ENCODE measurements at places on chromosomes 1 and 21. TPM values are rescaled to one million over a fixed set of nuclear protein-coding genes. Genes with fewer than 3 reads are reported as not detected.

- H3K27ac ChIP-seq = peak overlapping the region; percentile 88
- H3K36me3 ChIP-seq = peaks cover 4% of the 10 kb centered on the region
- DNase-seq = peak; percentile 80
- H3K27me3 ChIP-seq = no peaks in the 10 kb centered on the region
Observed at GRCh38 chr1:209435654-209436566, 147.6 kb upstream of the CAMK1G start.

Gene KCND3
- 0.07 TPM for total RNA-seq

DNA sequence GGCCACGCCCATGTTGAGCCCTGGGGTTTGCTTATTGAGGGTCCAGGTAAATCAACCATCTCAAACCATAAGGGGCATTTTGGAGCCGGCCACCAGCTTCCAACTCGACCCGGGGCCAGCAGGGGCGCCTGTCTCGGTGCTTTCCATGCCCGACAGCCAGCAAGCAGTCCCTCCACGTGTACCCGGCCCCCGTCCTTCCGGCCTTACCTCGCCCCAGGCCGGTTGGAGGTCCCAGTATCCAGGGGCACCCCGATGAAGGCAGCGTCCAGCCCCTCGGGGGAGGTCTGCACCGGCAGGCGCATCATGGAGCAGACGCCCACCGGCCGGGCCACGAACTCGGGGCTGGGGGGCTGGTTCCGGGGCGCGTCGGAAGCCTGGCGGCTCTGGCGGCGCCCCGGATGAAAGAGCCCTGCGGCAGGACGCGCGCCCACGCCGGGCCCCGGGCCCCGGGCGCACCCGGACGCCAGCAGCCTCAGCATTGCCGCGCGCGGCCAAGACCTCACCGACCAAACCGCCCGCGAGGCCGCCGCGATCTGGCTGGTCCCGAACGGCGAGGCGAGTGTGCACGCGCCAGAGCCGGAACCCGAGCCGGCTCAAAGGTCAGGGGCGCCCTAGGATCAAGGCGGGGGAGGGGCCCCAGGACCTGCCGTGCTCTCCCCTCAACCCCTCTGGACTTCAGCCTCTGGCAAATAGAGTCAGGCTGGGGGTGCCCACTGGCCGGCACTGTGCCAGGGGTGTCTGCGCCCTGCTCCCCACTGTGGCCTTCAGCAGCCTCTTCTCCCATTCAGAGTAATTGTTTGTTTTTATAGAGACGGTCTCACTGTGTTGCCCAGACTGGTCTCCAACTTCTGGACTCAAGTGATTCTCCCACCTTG is at the start of gene AGMAT:
AGMAT (minus strand) TSS at position 563 of the 875 bp plus-strand sequence; CDS start at position 479, 84 bp downstream.
- no peak for DNase-seq
- no peaks in the 10 kb centered on the region for H3K4me1 ChIP-seq
- no peak within 1 kb of the TSS for H3K27ac ChIP-seq
- peaks cover 9% of the 10 kb centered on the region for H3K27me3 ChIP-seq
- H3K4me3 ChIP-seq = no peak within 1 kb of the TSS
- H3K36me3 ChIP-seq = no peaks in the 10 kb centered on the region

GRCh38 chr1:205237526-205238484 is 10.1 kb downstream of the TMCC2 start:
- H3K4me3 ChIP-seq = no peak overlapping the region
- no peaks in the 10 kb centered on the region for H3K4me1 ChIP-seq
- H3K27me3 ChIP-seq = no peaks in the 10 kb centered on the region
- peaks cover 7% of the 10 kb centered on the region for H3K36me3 ChIP-seq
- DNase-seq = no peak

Gene DEPDC1
- 37.3 TPM for total RNA-seq

DNA sequence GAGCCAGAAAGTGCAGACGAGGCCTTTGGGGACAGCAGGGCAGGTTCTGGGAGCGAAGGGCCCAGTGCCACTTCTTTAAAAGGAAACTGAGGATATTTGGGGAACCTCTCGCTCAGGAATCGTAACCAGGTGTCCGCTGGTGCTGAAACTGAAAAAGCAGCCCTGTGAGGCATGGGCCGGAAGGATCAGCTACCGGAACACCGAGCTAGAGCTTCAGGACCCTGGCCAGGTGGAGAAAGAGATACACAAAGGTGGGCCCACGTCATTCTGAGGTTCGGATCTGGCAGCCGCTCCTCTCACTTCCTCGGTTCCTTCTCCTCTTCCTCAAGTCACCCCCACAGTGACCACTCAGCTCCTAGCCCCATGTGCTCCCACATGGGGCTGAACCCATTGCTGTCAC is 18.1 kb downstream of the MX2 start:
- H3K27me3 ChIP-seq = peaks cover 17% of the 10 kb centered on the region
- H3K4me3 ChIP-seq = no peak overlapping the region
- DNase-seq = no peak
- H3K27ac ChIP-seq = no peak overlapping the region
- H3K4me1 ChIP-seq = no peaks in the 10 kb centered on the region

DNA sequence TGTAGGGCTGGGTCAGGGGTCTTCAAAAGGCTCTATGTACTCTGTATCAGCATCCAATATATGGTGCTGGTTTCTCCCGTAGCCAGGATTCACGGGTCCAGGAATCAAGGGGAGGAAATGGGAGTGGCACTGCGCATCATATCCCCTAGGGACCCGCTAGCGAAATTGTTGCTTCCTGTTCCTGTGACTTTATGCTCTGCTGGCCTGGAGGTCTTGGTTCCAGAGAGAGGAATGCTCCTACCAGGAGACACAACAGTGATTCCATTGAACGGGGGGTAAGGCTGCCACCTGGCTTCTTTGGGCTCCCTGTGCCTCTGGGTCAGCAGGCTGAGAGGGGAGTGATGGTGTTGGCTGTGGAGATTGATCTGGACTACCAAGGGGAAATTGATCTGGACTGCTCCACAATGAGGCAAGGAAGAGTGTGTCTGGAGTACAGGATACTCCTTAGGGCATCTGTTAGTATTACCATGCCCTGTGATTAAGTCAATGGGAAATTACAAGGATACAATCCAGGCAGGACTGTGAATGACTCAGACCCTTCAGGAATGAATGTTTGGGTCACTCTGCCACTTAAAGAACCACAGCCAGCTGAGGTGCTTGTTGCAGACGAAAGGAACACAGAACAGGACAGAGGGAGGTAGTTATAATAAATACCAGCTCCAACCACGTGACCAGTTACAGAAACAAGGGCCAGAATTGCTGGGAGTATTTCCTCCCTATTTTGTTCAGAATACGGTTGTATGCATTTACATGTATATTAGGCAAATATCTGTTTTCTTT is 10.2 kb downstream of the SPSB1 start:
- peaks cover 22% of the 10 kb centered on the region for H3K36me3 ChIP-seq
- H3K27ac ChIP-seq = peak overlapping the region; percentile 87
- peaks cover 54% of the 10 kb centered on the region for H3K4me1 ChIP-seq
- no peaks in the 10 kb centered on the region for H3K27me3 ChIP-seq
- peak overlapping the region; percentile 61 for H3K4me3 ChIP-seq

DNA sequence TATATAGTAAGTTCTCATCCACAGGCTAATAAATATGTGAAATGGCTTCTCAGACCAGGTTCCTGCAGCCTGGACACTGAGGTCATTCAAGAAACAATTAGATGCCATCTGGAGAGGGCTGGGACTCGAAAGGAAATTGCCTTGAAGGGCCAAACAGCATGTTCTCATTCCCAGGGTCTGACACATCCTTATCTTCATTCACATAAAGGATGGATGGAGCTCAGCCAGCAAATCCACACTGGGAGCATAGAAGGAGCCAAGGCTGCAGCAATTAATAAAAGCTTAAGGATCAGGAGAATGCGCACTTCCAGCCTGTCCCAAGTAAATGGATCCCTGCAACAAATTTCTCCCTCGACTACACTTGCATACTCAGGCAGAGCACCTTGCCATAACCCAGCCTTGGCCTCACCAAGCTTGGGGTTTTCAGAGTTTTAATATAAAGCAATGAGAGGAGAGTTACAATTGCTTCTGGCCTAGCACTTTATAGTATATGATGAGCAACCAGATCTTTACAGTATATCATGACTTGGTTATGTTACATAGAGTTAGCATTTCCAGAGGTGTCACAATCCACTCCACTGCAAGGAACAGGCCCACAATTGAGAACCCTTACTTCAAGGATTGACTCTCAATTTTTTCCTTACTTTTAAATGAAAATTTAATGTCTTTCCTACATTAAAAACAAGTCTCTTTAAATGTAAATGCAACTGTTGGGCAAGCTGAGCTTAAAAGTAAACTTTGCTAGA is 55.9 kb downstream of the BCAR3 start:
- H3K27ac ChIP-seq = peak overlapping the region; percentile 89
- H3K36me3 ChIP-seq = peaks cover 35% of the 10 kb centered on the region
- H3K27me3 ChIP-seq = peaks cover 4% of the 10 kb centered on the region
- peaks cover 100% of the 10 kb centered on the region for H3K4me1 ChIP-seq
- peak; percentile 86 for DNase-seq

Gene ETV3L
- total RNA-seq = not detected

Gene POTED
- not detected for total RNA-seq

GRCh38 chr1:29389533-29390041 is 153.3 kb downstream of the PTPRU start:
- DNase-seq = no peak
- H3K4me3 ChIP-seq = no peak overlapping the region
- no peaks in the 10 kb centered on the region for H3K36me3 ChIP-seq
- no peak overlapping the region for H3K27ac ChIP-seq
- peaks cover 4% of the 10 kb centered on the region for H3K27me3 ChIP-seq
- no peaks in the 10 kb centered on the region for H3K4me1 ChIP-seq

- H3K4me1 ChIP-seq = no peaks in the 10 kb centered on the region
- H3K36me3 ChIP-seq = peaks cover 24% of the 10 kb centered on the region
- no peak overlapping the region for H3K4me3 ChIP-seq
- H3K27me3 ChIP-seq = peaks cover 2% of the 10 kb centered on the region
- DNase-seq = no peak
Observed at GRCh38 chr1:10161541-10162290, 48.7 kb upstream of the KIF1B start.

GRCh38 chr1:175755516-175756070 is 12.2 kb upstream of the TNR start:
- no peaks in the 10 kb centered on the region for H3K4me1 ChIP-seq
- peaks cover 1% of the 10 kb centered on the region for H3K27me3 ChIP-seq
- DNase-seq = no peak
- no peak overlapping the region for H3K4me3 ChIP-seq
- no peak overlapping the region for H3K27ac ChIP-seq

Gene RCOR3
- total RNA-seq = 23.9 TPM

Gene RXRG
- total RNA-seq = not detected

- no peak for DNase-seq
- peaks cover 2% of the 10 kb centered on the region for H3K27me3 ChIP-seq
- no peak overlapping the region for H3K27ac ChIP-seq
- H3K4me1 ChIP-seq = no peaks in the 10 kb centered on the region
Observed at GRCh38 chr1:234091065-234091401, 186.6 kb downstream of the SLC35F3 start.

DNA sequence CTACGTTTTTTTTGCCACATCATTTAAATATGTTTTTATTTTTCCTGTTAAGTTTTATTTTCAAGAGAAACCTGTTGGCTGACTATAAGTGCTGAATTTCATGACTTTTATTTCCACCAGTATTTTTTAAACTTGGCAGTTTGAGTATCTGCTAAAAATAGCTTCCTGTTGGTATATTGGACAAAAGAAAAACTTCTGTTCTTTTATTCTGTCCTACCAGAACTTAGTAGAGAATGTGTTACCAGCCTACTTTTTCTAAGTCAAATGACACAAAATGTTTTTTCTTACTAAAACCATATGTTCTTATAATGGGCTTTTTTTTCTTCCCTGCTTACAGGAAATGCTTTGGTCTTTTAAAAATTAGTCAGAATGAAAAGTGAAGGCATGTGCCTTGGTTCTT is 7.6 kb downstream of the DR1 start:
- no peak for DNase-seq
- H3K4me1 ChIP-seq = peaks cover 55% of the 10 kb centered on the region
- peak overlapping the region; percentile 43 for H3K27ac ChIP-seq

DNA sequence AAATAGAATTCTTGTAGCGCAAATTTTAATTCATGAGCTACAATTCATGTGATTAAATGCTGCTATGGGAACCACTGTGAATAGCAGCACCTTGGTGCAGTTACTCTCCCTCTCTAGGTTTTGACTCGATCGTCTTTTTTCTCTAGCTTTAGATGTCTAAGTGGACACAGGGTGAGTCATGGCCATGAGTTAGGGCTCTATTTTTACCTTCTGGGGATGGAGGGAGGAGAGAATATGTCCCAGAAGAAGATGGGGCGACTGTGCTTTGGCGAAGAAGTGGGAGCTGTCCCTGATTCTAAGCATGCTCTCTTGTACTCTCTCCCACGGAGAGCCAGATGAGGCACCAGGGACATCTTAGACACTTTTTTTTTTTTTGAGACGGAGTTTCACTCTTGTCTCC is 1.6 kb upstream of the OR2B11 start:
- peaks cover 32% of the 10 kb centered on the region for H3K4me1 ChIP-seq
- no peak overlapping the region for H3K27ac ChIP-seq
- peak overlapping the region; percentile 60 for H3K4me3 ChIP-seq
- H3K36me3 ChIP-seq = no peaks in the 10 kb centered on the region
- peaks cover 5% of the 10 kb centered on the region for H3K27me3 ChIP-seq

Gene CNTN2
- not detected for total RNA-seq

DNA sequence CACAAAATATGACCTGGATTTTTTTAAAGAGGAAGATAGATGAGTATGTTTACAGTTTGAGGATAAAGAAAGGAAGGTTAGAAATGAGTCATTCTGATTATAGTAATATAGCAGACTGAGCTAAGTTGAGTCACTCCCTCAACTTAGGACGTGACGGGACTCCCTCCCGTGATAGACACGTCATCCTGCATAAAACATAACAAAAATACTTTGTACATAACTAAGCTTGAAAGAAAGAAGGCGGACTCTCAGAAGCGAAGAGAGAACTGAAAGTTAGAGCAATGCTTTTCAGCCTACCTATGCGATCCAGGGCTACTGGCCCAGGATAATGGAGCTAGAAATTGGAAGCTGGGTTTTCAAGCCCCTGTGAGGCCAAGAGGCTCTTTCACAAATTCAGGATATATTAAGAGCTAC is 53.0 kb upstream of the DESI2 start:
- peaks cover 8% of the 10 kb centered on the region for H3K27me3 ChIP-seq
- peak overlapping the region; percentile 88 for H3K4me3 ChIP-seq
- no peaks in the 10 kb centered on the region for H3K36me3 ChIP-seq

Gene SPRR2D
- total RNA-seq = not detected

Gene EDARADD
- total RNA-seq = not detected

DNA sequence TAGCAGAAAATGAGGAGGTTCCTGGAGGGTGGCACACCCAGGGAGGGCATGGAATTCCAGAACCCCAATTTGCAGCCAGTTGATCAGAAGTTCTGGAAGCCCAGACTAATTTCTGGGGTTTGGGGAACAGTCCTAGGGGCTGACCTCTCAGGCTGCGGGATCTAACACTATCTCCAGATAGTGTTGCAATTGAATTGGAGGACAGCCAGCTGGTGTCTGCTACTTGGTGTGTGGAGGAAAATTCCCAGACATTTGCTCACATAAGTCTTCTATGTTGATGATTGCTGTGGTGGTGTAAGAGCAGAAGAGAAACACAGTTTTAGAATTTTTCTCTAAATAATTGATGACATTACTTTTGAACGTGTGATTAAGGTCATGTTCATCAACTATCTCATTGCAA is 154.3 kb upstream of the RNPC3 start:
- H3K36me3 ChIP-seq = no peaks in the 10 kb centered on the region
- no peak overlapping the region for H3K27ac ChIP-seq
- peaks cover 30% of the 10 kb centered on the region for H3K4me1 ChIP-seq

Gene AMPD1
- total RNA-seq = not detected

- no peaks in the 10 kb centered on the region for H3K27me3 ChIP-seq
- no peaks in the 10 kb centered on the region for H3K36me3 ChIP-seq
- no peaks in the 10 kb centered on the region for H3K4me1 ChIP-seq
- no peak overlapping the region for H3K27ac ChIP-seq
Observed at GRCh38 chr21:31236528-31236927, 107.5 kb downstream of the TIAM1 start.

Gene CRYZ
- 39.1 TPM for total RNA-seq

- no peaks in the 10 kb centered on the region for H3K4me1 ChIP-seq
- H3K4me3 ChIP-seq = no peak overlapping the region
- no peak overlapping the region for H3K27ac ChIP-seq
Observed at GRCh38 chr1:167510881-167511280, 7.4 kb downstream of the CD247 start.

Gene RGSL1
- not detected for total RNA-seq

Gene TSACC
- 0.68 TPM for total RNA-seq

All from HFFc6 (cell line).